Activated CD4-positive, alpha-beta T cell treated with anti-CD3 and anti-CD28 coated beads, Interleukin-2, amount 10 ng/mL, durations not matched to agents 24 days and 14 days (primary cell): ENCODE measurements at places on chromosomes 7 and 10.

DNA sequence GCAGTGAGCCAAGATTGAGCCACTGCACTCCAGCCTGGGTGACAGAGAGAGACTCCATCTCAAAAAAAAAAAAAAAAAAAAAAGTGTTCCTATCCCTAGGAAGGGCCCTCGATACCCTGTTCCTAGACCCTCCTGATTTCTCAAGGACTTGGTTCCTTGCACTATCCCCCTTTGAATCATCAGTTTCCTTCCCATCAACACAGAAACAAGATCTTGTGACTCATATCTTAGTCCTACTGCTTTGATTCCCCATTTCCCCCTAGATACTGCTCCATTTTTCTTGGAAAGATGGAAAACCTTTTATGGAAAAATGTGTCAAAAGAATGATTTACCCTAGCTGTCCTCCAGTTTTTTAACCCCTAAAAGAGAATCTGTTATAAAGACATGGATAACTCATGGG, 1.7 kb upstream of the ZNF862 start:
- peaks cover 18% of the 10 kb centered on the region for H3K4me1 ChIP-seq
- H3K27ac ChIP-seq: no peak overlapping the region
- H3K27me3 ChIP-seq: peaks cover 25% of the 10 kb centered on the region
- peaks cover 5% of the 10 kb centered on the region for H3K36me3 ChIP-seq
- no peak overlapping the region for H3K4me3 ChIP-seq

GRCh38 chr7:18356191-18356645, 139.3 kb upstream of the HDAC9 start:
- H3K27me3 ChIP-seq: peaks cover 4% of the 10 kb centered on the region
- no peaks in the 10 kb centered on the region for H3K36me3 ChIP-seq
- H3K27ac ChIP-seq: no peak overlapping the region

- peak overlapping the region; percentile 39 for H3K4me3 ChIP-seq
- H3K27ac ChIP-seq: peak overlapping the region; percentile 75
- peaks cover 9% of the 10 kb centered on the region for H3K36me3 ChIP-seq
- peak; percentile 45 for DNase-seq
- peaks cover 32% of the 10 kb centered on the region for H3K4me1 ChIP-seq
These were observed 63.0 kb upstream of the MPP7 start for GRCh38 chr10:28365840-28366239.

GRCh38 chr10:130018265-130018664, 54.2 kb upstream of the EBF3 start:
- H3K36me3 ChIP-seq: no peaks in the 10 kb centered on the region
- H3K27ac ChIP-seq: no peak overlapping the region
- H3K27me3 ChIP-seq: no peaks in the 10 kb centered on the region
- no peak overlapping the region for H3K4me3 ChIP-seq
- H3K4me1 ChIP-seq: peaks cover 8% of the 10 kb centered on the region
- peak; percentile 66 for DNase-seq

DNA sequence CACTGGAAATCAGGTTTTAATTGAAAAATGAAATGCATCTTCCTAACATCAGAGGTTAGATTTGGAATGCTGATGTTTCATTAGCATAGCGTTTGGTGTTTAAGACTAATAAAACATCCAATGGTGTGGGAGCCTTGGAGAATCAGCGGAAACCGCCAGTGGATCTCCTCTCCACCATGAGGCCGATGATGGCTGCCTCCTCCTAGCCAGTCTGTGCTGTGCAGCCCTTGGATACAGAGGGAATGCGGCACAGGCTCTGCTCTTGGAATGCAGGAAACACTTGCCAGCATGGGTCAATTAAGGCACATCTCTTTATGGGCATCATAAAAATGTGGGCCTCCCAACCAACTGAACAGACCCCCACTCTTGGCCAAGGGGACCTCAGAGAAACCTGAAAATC, 259.9 kb downstream of the GLRX3 start:
- no peaks in the 10 kb centered on the region for H3K27me3 ChIP-seq

DNA sequence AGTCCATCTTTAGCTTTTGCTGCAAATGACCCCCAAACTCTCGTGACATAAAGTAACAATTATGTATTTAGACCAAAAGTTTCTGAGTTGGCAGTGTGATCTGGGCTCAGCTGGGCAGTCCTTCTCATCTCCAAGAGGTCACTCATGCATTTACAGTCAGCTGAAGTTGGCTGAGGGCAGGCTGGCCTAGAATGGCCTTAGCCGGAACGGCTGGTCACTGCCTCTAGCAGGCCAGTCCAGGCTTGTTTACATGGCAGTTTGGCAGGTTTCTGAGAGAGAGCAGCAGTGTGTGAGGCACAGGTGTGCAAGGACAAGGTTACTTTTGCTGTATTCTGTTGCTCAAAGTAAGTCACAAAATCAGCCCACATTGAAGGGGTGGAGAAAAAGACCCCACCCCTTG, 200.0 kb upstream of the AGK start:
- no peak overlapping the region for H3K27ac ChIP-seq
- peaks cover 4% of the 10 kb centered on the region for H3K4me1 ChIP-seq
- no peak overlapping the region for H3K4me3 ChIP-seq
- peaks cover 15% of the 10 kb centered on the region for H3K27me3 ChIP-seq

DNA sequence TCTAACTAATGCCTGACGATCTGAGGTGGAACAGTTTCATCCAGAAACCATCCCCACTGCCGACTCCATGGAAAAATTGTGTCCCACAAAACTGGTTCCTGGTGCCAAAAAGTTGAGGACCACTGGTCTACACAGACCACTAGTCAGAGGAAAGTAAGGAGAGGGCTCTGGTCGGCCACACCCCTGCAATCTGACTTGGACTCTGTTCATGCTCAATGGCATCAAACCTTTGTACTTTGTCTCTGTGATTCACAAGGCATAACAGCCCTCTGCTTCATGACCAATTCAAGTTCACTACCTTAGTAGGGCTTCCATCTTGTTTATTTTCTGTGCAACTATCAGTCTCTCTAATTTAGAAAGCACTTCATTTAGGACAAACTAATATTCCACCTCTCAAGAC, 1.8 kb downstream of the TUBAL3 start:
- peaks cover 27% of the 10 kb centered on the region for H3K27me3 ChIP-seq
- H3K27ac ChIP-seq: no peak overlapping the region
- no peak overlapping the region for H3K4me3 ChIP-seq

GRCh38 chr7:520503-521161, 986 bp upstream of the PDGFA start:
- no peaks in the 10 kb centered on the region for H3K36me3 ChIP-seq
- peaks cover 43% of the 10 kb centered on the region for H3K27me3 ChIP-seq
- peaks cover 11% of the 10 kb centered on the region for H3K4me1 ChIP-seq
- peak overlapping the region; percentile 61 for H3K4me3 ChIP-seq
- no peak overlapping the region for H3K27ac ChIP-seq

DNA sequence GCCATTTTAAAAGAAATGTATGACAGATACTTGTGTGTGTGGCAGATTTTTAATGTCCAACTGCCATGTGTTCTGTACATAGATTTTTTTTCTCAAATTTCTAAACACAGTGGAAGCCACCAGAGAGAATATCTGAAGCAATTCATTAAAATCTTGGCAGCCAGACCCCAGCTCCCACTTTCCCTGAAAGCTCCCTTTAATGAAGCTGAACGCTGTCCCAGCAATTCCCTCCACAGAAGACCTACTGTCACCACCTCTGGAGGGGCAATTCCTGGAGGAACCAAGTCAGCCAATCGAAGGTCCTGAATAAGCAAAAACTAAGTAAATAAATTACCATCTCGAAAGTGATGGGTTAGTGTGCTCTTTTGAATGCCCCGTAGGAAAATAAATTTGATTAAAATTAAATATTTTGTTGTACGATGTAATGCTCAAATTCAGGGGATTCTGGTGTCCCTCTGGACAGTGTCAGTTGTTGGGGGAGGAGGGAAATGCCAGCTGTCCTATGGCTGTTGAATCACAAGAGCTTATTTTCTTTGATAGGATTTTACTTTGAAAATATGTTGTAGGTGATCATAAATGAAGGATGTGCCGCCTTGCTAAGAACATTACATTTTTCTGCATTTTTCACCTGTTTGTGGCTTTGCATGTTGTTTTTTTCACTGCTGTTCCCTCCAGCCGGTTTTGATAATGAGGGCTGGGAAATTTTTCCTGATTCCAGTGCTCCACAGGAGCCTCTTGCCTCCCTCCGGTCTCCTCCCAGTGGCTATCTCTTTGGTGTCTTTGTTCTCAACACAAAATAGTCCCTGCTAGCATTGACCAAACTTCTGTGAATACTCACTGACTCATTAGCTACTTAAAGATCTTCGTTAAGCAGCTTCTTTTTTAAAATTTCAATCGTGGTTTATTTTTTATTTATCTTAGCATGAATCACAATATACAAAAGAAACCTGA, 9.2 kb upstream of the GSAP start:
- peaks cover 9% of the 10 kb centered on the region for H3K27me3 ChIP-seq
- H3K27ac ChIP-seq: no peak overlapping the region
- H3K36me3 ChIP-seq: no peaks in the 10 kb centered on the region
- DNase-seq: peak; percentile 43
- H3K4me3 ChIP-seq: no peak overlapping the region

DNA sequence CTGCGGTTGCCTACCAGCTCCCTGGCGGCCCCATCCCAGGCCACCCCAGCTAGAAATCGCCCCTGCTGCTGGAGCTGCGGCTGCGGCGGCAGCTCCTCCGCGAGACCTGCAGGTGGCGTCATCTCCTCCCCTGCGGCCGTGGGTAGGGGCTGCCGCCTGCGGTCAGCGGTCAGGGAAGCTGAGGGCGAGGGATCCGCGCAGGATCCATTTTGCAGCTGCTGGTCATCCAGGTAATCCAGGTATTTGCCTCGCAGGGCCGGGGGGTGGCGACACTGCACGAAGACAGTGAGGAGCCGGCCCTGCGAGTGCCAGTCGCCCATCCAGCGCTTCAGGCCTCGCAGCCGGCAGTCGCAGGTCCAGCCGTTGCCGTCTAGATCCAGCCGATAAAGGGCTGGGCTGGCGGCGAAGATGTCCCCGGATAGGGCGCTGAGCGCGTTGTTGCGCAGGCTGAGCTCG, 1.5 kb downstream of the TRIL start:
- no peaks in the 10 kb centered on the region for H3K36me3 ChIP-seq
- peaks cover 63% of the 10 kb centered on the region for H3K27me3 ChIP-seq
- no peak overlapping the region for H3K4me3 ChIP-seq

DNA sequence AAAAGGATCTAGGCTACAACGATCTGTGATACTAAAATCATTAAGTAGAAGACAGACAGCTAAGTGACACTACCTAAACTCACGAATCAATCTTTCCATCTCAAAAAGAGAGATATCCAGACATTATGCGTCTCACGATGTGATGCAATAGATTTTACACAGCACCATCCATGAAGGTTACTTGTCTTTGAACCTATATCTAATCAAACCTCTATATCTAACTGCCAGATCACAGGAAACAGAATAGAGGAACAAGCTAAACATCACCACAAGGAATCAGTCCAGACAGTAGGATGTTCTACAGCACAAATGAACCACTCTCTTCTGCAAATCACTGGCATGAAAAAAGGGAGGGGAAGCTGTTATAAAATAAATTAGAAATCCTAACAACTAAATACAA, 4.1 kb downstream of the RAPGEF5 start:
- no peak overlapping the region for H3K4me3 ChIP-seq
- no peak for DNase-seq
- H3K4me1 ChIP-seq: peaks cover 3% of the 10 kb centered on the region
- peaks cover 49% of the 10 kb centered on the region for H3K27me3 ChIP-seq
- H3K27ac ChIP-seq: no peak overlapping the region
- H3K36me3 ChIP-seq: no peaks in the 10 kb centered on the region

GRCh38 chr10:90986136-90986760, 65.4 kb upstream of the ANKRD1 start:
- H3K4me3 ChIP-seq: no peak overlapping the region
- no peaks in the 10 kb centered on the region for H3K4me1 ChIP-seq
- peaks cover 3% of the 10 kb centered on the region for H3K27me3 ChIP-seq

- no peaks in the 10 kb centered on the region for H3K27me3 ChIP-seq
- peak overlapping the region; percentile 96 for H3K27ac ChIP-seq
- DNase-seq: peak; percentile 57
- peaks cover 36% of the 10 kb centered on the region for H3K36me3 ChIP-seq
- H3K4me3 ChIP-seq: peak overlapping the region; percentile 60
- H3K4me1 ChIP-seq: peaks cover 71% of the 10 kb centered on the region
These were observed 41.8 kb upstream of the FAM133B start for GRCh38 chr7:92631850-92632487.

DNA sequence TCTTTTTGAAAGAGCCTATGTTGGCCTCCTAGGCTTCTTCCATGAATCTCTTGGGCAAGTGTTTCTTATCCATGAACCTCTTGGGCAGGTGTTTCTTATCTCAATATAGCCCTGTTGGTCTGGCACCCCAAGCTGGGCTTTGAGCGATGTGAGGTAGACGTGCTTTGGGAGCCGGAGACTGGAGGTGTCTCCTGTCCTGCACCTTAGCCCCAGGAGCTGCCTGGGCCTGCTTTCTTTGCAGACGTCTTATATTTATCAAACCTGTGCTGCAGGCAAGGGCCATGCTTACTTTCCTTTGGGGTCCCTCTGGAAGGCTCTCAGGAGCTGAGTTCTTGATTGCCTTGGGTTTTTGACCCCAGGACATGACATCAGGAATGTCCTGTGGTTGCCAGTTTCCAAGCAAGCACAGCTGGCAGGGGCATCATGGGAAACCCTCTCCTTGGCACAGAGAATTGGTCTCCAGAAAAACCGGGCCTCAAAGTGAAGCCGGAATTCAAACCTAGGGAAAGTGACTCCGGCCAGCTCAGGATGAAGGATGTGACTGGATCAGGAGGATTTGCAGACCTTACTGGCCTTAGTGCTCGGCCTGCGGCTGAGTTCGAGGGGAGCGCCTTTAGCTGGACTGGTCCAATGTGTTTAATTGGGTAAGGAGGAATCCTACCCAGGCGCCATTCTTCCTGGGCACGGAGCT, 2.8 kb downstream of the JAKMIP3 start:
- no peak overlapping the region for H3K4me3 ChIP-seq
- H3K27ac ChIP-seq: no peak overlapping the region
- peaks cover 15% of the 10 kb centered on the region for H3K27me3 ChIP-seq

DNA sequence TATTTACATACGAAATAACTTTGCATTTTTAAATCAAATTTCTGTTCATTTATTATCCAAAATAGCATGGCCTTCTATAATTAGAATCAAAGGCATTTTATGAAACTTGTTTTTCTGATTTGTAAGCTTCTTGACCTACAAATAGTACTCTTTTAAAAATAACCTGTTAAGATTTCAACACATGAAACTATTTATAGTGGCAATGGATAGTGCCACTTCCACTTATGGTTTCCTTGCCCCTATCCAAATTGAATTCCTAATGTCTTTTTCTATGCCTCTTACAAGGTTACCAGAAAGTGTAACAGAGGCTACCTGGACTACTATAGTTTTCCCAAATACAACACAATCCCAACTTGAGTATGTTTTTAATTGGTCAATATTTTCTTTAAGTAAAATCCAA, 263.5 kb downstream of the SEMA3D start:
- H3K27ac ChIP-seq: no peak overlapping the region
- no peak for DNase-seq
- H3K4me1 ChIP-seq: no peaks in the 10 kb centered on the region
- no peak overlapping the region for H3K4me3 ChIP-seq

GRCh38 chr7:118312051-118312450, 87.5 kb downstream of the ANKRD7 start:
- peak overlapping the region; percentile 93 for H3K27ac ChIP-seq
- peaks cover 2% of the 10 kb centered on the region for H3K27me3 ChIP-seq
- peaks cover 15% of the 10 kb centered on the region for H3K36me3 ChIP-seq

- peaks cover 8% of the 10 kb centered on the region for H3K27me3 ChIP-seq
- no peak overlapping the region for H3K4me3 ChIP-seq
- DNase-seq: no peak
These were observed 119.6 kb downstream of the NPY start for GRCh38 chr7:24403557-24403956.
